Activated effector memory CD4-positive, alpha-beta T cell treated with Interleukin-2 at 50 U/mL for 16 hours (primary cell): ENCODE measurements at places on chromosomes 7 and 10.

GRCh38 chr7:94301024-94301586 lies 93.6 kb upstream of the COL1A2 start:
- DNase-seq: no peak

GRCh38 chr10:20885678-20886077 lies 11.4 kb downstream of the NEBL start:
- no peak for DNase-seq

- DNase-seq: no peak
Observed at GRCh38 chr10:3514691-3515090, 270.3 kb downstream of the KLF6 start.

DNA sequence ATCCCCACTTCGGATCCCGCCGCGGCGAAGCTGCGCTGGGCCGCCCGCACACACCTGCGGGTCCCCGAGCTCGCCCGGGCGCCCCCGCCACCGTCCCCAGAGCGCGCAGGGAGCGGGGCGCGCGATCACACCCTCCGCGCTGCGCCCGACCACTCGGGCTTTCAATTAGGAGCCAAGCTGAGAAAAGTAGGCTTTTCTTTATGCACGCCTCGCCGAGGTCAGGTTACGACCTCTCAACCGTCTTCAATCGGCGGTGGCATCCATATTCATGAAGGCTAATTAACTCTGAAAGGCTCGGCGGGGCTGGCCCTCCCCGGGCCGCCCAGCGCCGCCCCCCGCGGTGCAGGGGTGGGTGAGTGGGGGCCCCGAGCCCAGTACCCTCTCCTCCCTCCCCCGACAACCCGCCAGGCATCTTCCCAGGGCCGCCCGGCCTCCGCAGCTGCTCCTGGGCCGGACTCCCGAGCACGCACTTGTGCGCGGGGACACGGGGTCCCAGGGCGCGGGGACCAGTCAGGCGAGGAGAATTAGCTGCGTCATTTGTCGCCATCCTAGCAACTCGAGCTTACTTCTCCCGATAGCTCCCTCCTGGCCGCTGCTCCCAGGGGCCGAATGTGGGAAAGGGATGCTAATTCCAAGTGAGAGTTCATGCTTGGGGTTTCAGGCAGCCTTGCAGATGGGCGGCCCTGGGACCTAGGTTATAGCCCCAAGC lies 155.5 kb upstream of the LYZL2 start:
- no peak for DNase-seq

DNA sequence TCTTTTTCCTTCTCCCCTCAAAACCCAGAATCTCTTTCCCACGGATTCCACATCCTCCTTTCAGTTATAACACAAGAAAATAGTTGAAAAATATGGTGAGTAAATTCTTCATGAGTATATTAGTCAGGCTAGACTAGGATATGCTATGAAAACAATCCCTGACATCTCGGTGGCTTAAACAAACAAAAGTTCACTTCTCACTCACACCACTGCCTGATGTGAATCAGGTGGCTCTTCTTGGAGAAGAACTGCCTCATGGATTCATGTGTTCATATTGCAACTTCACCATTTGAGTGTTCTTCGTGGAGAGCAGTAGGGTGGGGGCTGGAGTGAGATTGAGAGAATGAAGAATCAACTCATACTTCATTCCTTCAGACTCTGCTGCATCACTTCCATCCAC lies 204.1 kb downstream of the PHF14 start:
- no peak for DNase-seq
